ENCODE measurements at places on chromosomes 2 and 18.

DNA sequence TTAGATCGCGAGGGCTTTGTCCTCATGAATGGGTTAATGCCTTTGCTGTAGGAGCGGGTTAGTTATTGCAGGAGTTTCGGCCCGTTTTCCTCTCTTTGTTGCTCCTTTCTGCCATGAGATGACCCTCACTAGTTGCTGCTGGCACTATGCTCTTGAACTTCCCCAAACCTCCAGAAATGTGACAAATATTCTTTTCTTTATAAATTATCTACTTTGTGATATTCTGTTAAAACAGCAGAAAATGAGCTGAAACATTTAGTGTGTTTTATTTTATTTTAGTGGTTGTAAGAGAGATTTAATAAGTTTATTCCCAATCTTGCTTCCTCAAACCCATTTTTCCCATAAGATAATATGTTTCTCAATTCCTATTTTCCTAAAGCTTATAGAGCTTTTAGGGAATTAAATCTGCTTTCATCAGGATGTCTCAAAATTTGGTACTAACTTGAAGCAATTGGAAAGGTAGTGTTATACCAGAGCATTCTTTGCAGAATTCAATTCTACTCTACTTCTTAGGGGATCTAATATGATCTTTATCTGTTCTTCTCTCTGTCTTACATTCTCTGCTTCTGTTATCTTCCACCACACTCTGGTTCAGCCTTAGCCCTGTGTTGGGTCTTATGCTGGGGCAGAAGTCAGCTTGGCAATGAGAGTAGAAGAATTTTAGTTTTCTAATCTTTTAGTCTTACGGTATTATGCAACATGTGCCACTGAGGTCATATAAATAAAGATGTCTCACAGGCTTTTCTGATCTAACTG lies 23.1 kb downstream of the DDX1 start:
- DNase-seq: no peak

DNA sequence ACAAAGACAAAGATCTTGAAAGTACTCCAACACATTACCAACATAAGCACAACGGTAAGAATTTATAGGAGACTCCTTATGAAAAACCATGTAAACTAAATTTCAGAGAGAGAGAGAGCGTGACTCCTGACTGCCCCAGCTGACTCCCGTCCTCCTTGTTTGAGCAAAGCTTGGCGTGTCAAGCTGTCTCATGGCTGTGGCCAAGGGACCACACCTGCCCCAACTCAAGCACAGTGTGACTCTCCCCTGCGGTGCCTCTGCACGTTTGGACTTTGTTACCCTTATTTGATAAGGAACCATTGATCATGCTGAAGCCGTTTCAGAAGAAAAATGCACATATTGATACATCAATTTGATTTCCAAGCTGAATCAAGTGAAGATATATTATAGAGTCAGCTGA lies 124.8 kb downstream of the COL6A3 start:
- DNase-seq: no peak

- no peak for DNase-seq
Measured at GRCh38 chr18:45277908-45278307, 337.4 kb upstream of the SLC14A2 start.

GRCh38 chr2:125444106-125444505 lies 1211.9 kb upstream of the GYPC start:
- no peak for DNase-seq

DNA sequence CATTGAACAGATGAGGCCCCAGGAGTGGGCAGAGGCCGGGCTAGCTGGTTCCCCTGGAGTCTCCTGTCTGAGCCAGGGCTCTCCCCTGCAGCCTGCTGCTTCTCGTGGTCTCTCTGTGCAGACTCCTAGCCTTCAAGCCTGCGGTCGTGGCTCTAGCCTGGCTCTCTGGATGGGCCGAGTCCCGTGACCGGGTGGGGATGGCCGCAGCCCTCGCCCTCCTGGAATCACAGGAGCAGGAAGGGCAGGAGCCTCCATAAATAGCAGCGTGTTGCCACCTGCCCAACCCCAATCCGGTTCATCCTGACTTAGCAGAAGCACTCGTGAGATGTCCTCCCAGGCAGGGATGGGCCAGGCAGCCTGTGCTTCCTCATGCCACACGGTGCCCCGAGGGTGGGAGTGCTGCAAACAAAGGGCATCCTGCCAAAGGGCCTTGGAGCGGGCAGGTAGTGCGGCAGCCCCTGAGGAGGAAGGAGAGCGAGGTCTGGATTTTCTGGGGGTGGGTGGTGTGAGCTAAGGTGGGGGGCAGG lies 43.9 kb downstream of the FOSL2 start:
- DNase-seq: no peak
